ENCODE measurements at places on chromosomes 3 and 15.
A peak's percentile ranks its signal among the peaks of the same experiment; 100 is the strongest.

GRCh38 chr3:47370887-47371697 is 9.7 kb upstream of the PTPN23 start:
- no peak for DNase-seq

DNA sequence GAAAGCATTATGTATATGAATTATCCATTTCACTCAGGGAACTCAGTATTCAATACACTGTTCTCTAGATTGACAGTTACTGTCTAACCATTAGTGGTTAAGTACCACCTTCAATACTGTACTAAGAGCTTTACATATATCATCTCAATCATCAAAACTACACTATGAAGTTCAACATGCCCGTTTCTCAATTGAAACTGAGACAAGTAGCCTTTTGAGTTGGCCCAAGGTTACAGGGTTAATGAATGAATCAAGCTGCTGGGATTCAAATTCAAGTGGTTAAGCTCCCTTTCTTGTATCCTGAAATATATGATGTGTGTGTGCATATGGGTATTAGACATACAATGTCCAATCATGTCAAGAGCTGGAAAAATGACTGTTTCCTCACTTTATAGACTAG is 5.8 kb downstream of the TASOR start:
- DNase-seq = no peak

- DNase-seq = no peak
Observed at GRCh38 chr15:40762919-40763800, 708 bp upstream of the GCHFR start.

DNA sequence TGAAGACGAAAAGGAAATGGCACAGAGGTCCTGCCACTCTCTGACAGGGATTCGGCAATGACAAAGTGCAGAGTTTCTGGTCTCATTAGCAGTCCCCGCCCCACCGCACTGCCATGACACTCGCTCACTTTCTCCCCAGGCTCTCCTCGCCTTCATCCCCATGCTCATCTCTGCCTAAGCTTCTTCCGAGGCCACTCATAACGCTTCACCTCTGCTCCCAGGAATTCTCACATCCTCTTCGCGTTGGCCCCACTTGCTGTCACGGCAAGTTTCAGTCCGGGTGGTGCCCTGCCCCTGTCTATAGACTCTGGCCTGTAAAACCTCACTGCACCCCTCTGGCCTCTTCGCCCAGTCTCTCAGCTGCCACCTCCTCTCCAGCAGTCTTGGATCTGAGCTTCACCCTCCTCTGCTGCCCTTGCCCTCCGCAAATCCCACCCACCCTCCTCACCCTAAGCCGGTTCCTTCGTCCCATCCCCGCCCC is 654 bp downstream of the RUBCN start:
- peak; percentile 8 for DNase-seq

DNA sequence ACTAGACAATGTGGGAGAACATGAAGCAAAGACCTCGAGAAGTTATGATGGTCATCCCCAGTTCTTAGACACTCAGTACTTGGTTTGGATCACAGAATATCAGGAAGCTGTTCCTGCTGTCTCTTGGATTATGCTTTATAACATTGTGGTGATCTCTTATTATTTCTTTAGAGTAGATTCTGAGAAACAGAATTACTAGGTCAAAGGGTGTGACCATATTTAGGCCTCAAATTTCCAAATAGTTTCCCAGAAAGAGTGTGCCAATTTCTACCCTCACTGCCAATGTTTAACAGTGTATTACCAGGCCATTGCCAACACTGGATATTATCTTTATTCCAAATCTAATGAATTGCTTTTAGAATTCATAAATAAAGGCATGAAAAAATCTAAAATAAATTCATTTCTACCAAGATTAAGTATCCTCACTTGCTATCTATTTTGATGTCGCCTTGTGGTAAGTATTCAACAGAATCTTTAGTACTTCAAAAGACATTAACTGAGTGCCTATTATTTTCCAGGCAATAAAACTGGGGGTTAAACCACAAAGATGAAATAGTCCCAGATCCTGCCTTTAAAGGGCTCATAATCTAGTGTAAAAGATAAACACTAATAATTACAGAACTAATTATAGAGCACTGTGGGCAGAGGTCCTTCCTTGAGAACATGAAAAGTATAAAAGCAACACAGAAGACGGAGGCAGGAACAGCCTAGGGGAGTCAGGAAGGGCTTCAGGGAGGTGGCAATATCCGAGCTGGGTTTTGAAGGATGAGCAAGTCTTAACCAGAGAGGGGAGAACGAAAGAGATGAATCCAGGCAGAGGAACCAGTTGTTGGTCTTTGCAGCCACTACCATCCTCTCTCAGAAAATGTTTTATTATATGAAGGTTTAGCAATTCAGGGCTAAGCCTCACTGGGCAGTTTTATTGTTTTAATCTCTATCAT is 86.8 kb downstream of the IGF2BP2 start:
- DNase-seq = no peak

- no peak for DNase-seq
Observed at GRCh38 chr15:77457905-77458265, 37.2 kb downstream of the HMG20A start.

- no peak for DNase-seq
Observed at GRCh38 chr3:139552632-139553365, 13.3 kb upstream of the RBP1 start.

- no peak for DNase-seq
Observed at GRCh38 chr3:14391033-14391432, 11.4 kb upstream of the SLC6A6 start.

GRCh38 chr3:61783993-61784718 is 222.8 kb downstream of the PTPRG start:
- DNase-seq = no peak

- DNase-seq = peak; percentile 36
Observed at GRCh38 chr15:100241572-100242482, 99.9 kb downstream of the ADAMTS17 start.

- DNase-seq = no peak
Observed at GRCh38 chr15:67660446-67660845, 117.9 kb downstream of the MAP2K5 start.

GRCh38 chr3:139917226-139917785 is 17.7 kb upstream of the CLSTN2 start:
- DNase-seq = no peak

DNA sequence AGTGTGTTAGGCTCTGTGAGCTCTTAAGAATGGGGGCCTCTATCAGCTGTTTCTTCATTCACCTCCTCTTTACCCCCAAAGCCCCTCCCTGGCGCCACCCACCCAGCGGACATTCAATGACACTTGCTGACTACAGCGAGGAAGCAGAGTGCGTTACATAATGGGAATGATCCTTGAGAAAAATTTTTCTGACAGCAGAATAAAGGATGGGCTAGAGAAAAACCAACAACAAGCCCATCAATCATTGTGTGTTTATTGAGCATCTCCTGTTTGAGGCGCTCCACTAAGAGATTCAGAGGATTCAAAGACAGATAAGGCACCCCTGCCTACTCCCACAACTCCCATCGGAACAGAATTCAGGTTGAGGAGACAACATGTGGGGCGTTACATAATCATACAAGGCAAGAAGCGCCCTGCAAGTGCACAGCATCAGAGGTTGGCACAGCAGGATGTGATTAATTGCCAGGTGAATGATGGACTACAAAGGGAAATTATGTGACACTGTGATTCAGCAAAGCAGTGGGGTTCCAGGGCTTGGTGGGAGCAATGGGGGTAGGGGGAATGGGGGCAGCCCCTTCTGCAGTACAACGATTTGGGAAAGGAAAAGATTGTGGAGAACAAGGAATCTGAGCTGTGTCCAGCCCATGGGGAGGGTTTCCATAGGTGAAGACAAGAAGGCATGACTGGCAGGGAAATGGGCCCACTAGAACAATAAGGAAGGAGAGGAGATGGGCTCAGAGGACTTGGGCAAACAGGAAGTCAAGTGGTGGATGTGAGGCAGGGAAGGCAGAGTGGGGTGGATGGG is 141.3 kb upstream of the ATP2B2 start:
- DNase-seq = no peak

DNA sequence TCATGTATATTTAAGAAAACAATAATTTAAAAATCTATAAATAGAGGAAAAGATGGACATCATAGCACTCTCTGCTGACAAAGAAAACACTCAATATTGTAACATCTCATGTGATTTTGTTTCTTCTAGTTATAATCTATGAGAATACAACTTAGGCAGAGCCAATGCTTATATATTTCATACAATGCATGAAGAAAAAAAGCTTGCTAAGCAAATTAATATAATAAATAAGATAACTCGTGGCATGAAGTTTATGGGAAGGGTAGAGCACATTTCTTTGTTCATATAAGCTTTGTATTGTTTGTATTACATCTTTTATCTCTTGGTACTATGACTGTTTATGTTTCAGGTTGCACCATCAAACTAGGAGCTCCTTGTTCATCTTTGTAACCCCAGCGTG is 7.6 kb upstream of the ANXA2 start:
- no peak for DNase-seq

- no peak for DNase-seq
Observed at GRCh38 chr3:15491143-15491542, 30.4 kb downstream of the COLQ start.

- DNase-seq = no peak
Observed at GRCh38 chr3:63089751-63090132, 188.4 kb upstream of the SYNPR start.

- no peak for DNase-seq
Observed at GRCh38 chr3:55527361-55527760, 40.3 kb upstream of the WNT5A start.

- no peak for DNase-seq
Observed at GRCh38 chr15:76310475-76311099, 682 bp downstream of the ETFA start.

- DNase-seq = no peak
Observed at GRCh38 chr3:156390846-156391245, 164.1 kb downstream of the SSR3 start.

DNA sequence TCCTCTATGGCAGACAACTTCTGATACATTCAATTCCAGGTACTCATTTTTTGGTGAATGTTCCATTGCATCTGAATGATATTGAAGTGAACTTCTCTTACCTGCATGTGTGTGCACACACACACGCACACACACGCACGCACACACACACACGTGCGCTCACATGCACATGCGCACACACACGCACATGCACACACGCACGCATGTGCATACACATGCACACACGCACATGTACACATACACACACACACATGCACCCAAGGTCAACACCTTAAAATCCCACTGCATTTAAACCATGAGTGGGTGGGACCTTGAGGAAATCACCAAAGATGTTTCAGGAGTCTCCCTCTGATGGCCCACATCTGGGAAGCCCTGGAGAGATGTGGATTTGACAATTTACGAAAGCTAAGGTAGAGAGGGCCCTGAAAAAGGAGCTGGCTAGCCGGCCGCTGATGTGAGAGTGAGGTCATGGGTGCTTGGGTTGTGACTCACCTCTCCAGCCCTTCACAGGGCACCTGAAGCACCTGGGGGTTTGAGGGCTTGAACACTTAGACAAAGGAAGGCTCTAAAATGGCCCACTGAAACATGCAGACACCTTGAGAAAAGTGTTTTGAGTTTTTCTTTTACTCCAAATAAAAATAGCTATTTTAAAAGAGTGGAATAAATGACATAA is 269.1 kb upstream of the LRRFIP2 start:
- no peak for DNase-seq

DNA sequence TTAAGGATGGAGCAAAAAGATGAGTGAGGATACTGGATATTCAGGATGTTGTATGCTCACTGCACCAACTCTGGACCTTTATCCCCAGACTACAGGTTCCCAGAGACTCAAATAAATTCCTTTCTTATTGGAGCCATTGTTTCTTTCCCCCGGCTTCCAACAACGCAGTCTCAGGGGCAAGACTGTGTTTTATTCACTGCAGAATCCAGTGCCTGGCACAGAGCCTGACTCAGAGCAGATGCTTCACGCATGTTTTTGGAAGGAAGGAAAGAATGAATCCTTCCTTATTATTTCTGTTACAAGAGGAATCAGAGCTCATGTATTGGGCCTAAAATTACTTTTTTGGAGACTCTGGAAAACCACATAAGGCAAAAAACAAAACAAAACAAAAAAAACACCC is 96.0 kb upstream of the VGLL4 start:
- no peak for DNase-seq

DNA sequence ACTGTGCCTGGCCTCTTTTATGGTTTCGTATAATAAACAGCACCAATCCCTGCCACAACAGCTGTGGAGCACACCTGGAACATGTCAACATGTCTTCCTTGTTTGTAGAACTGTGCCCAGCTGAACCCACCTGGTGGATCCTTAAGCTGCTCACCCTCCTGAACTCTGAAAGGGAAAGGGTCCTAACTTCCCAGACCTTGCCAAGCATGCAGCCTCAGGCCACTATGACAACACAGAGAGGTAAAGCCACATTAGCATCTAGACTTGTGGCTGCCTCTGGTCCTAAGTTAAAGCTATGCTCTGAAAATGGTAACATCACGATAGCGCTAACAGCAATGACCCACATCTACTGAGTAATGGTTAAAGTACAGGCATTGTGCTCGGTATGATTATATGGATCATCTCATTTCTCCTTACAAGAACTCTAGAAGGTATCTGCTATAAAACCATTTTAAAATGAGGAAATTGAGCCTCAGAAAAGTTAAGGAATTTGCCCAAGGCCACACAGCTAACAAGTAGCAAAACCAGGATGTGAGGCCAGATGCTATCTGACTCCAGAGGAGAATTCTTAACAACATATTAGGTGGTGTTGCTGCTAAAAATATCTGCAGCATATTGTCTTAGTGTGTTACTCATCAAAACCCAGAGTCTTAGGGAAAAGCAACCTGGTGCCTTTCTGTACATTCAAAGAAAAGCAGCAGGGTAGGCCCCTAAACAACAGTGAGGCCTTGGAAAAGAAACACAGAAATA is 23.1 kb upstream of the HERC1 start:
- DNase-seq = no peak

GRCh38 chr15:85492406-85492805 is 112.0 kb downstream of the AKAP13 start:
- no peak for DNase-seq

DNA sequence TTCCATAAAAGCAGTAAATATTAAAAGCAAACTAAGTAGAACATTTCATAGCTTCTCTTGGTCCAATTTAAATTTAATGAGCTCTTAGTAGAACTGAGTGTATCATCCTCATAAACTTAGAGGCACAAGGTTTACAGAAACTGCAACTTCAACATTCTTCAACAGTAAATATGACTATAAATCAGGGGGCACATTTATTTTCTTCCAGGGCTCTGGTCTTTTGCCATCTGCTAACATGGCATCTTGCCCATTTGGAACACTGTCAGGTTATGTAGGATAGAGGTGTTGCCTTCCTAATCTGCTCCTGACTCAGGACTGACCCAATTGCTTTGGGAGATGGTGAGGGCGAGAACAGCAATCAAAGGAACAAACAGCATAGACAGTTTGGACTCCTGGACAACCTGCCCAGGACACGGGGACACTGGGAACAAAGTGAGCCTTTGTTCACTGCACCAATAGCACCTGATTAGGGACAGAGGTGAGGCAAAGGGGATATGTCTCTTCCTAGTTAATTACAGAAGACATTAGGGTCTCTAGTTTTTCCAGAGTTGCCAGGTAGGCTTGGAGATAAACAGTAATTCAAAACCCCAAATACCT is 610.2 kb upstream of the ROBO2 start:
- DNase-seq = no peak

- DNase-seq = no peak
Observed at GRCh38 chr3:37559461-37559860, 302.2 kb upstream of the CTDSPL start.

- DNase-seq = no peak
Observed at GRCh38 chr3:129226374-129226773, 23.0 kb upstream of the COPG1 start.

GRCh38 chr3:44289882-44290462 is 48.3 kb downstream of the TOPAZ1 start:
- no peak for DNase-seq

- DNase-seq = no peak
Observed at GRCh38 chr3:134850761-134851160, 55.7 kb downstream of the EPHB1 start.

All from midbrain (tissue), 1 donor.